ENCODE measurements at places on chromosomes 4 and X.

GRCh38 chr4:123325241-123325681 is 71.3 kb upstream of the SPRY1 start:
- DNase-seq: no peak

GRCh38 chr4:73895201-73896175 is 26.3 kb downstream of the CXCL1 start:
- DNase-seq: no peak

GRCh38 chr4:41442810-41443209 is 95.1 kb upstream of the LIMCH1 start:
- no peak for DNase-seq

GRCh38 chrX:41142130-41142910 is 57.1 kb downstream of the USP9X start:
- no peak for DNase-seq

DNA sequence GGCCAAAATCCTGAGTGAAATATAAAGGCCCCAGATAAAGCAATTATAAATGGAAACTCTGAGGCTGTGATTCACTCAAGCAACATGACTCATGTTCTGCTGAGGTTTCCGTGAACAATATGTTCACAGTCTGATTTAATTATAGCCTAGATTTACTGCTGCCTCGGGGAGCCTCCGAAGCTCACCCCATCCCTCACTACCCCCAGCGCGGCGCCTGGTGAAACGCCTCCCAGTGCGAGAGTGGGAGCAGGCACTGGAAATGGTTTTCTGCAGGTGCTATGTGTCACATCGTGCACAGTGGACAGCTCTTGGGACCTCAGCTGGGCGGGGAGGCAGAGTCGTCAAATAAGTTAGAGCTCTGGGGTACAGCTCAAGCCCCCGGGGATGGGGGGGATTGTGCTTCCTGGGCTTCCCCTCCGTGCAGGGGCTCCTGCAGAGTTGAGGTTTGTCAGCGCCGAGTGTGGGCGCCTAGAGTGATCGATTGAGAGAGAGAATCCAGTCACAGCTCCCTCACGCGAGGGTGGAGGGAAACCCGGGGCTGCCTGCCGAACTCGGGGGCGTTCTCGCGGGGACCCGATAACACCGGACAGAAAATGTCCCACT is 110.6 kb downstream of the PHKA2 start:
- DNase-seq: no peak

DNA sequence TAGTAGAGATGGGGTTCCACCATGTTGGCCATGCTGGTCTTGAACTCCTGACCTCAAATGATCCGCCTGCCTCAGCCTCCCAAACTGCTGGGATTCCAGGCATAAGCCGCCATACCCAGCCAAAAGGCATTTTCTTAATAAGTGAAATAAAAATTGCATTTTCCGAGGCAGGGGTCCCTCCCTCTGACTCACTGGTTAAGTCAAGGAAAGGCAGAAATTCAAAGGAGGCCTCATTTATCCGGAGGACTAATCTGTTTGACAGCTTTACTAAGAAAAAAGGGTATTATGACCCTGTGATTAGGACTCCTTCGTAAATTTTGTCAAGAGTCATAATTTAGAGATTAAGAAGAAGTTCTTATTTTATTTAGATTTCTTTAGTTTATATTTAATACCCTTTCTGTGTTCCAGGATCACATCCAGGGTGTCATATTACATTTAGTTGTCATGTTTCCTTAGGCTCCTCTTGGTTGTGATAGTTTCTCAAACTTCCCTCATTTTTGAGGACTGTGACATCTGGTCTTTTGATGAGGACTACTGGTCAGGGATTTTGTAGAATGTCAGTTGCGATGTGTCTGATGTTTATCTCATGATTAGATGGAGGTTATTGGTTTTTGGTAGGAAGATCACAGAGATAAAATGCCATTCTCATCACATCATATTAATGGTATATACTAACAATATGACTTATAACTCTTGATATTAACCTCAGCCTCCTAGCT is 753.7 kb upstream of the AMOT start:
- no peak for DNase-seq

Measured in D721Med (cell line).